ENCODE measurements at places on chromosomes 13 and 19.

DNA sequence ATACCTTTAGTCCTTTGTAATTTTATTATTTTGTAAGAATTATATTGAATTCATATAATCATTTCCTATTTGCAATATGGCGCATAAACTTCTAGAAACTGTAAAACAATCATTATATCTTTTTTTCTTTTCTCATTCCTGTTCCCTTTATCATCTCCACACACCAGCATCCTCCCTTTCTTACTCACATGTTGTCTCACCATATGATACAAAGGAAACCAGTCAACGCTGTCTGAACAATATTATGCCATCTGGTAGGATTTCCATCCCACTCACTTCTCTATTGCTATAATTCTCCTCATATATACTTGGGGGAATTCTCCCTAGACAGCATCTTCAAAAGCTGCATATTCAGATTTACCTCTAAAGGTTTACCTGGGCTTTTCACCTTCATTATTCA is 389.8 kb downstream of the NDFIP2 start:
- DNase-seq = no peak

GRCh38 chr13:97659602-97660001 is 225.6 kb downstream of the RAP2A start:
- DNase-seq = no peak

GRCh38 chr19:50344661-50345318 is 15.6 kb upstream of the KCNC3 start:
- no peak for DNase-seq

- DNase-seq = no peak
These were observed 84.5 kb downstream of the EFNB2 start for GRCh38 chr13:106450991-106451390.

- DNase-seq = no peak
These were observed 6.5 kb upstream of the SSBP4 start for GRCh38 chr19:18412610-18413239.

GRCh38 chr19:11025006-11025405 is 64.2 kb downstream of the SMARCA4 start:
- no peak for DNase-seq

DNA sequence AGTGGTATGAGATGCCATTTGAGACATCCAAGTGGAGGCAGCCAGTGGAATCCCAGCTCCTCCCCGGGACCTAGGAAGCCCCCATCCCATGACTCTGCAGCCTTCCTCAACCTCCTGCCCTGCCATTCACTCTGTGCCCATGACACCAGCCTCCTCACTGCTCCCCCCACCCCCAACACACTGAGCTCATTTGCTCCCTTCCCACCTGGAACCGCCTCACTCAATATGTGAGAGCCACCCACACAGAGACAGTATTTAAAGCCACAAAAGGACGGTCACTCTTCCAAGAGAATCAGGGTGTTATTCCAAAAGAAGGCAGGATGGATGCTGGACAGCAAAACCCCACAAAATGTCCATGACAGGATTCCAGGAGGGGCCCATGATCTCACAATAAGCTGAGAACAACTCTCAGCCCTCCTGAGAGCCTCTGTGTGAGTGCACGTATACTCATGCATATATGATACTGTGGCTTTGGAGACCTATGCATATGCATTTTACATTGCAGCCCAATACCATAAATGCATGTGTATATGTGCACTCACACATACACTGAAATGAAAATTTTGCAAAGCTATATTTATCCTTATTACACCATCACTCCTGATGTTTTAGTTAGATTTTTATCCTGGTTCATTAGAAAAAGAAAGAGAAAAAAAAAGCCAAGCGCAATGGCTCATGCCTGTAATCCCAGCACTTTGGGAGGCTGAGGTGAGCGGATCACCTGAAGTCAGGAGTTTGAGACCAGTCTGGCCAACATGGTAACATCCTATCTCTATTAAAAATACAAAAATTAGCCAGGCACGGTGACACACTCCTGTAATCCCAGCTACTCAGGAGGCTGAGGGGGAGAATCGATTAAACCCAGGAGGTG is 10.8 kb upstream of the RANBP3 start:
- no peak for DNase-seq

DNA sequence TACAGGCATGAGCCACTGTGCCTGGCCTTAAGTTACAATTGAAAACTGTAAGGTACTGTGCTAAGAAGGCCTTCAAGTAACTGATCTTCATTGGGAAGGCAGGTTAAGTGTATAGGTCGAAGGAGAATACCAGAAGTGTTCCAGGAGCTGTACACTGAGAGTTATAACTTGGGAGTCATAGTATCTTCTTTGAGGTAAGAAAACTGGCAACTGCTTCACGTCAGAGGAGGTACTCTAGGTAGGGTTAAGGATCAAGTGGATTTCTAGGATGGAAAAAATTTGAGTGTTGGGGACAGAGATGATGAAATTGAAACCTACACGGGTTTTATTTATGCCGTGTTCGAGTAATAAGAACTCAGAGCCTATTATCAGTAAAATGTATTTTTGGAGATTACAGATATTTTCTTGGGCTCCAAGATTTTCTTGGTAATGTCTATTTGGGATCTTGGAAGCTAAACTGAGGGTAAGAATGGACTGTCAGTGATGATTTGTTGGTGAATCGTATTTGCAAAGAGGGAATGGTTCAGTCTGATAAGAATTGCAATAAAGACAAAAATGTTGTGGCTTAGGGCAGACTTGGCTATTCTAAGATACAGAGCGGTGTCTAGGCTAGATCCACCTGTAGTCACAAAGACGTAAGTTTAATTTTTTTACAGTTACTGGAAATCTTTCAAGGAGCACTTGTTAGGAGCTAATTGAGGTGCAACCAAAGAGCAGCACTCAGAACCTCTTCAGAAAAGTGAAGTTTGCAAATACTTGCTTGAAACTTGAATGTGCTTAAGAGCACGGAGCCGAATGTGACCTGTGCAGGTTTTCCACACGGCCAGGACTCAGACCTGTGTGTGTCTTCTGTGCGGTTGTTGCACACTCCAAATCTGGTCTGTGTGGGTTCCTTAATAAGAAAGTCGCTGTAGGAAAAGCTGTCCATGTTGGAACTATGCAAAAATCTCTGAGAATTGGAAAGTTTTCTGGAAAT is 102.5 kb downstream of the URI1 start:
- DNase-seq = no peak

- no peak for DNase-seq
These were observed 410 bp upstream of the PAK4 start for GRCh38 chr19:39125199-39125553.

- DNase-seq = no peak
These were observed 63.4 kb downstream of the EFNB2 start for GRCh38 chr13:106471957-106472543.

GRCh38 chr13:101202590-101202989 is 213.7 kb downstream of the NALCN start:
- DNase-seq = no peak

GRCh38 chr19:34734537-34735103 is 577 bp downstream of the ZNF181 start:
- peak; percentile 86 for DNase-seq

- no peak for DNase-seq
These were observed 1.3 kb downstream of the ATP7B start for GRCh38 chr13:52009946-52010345.

DNA sequence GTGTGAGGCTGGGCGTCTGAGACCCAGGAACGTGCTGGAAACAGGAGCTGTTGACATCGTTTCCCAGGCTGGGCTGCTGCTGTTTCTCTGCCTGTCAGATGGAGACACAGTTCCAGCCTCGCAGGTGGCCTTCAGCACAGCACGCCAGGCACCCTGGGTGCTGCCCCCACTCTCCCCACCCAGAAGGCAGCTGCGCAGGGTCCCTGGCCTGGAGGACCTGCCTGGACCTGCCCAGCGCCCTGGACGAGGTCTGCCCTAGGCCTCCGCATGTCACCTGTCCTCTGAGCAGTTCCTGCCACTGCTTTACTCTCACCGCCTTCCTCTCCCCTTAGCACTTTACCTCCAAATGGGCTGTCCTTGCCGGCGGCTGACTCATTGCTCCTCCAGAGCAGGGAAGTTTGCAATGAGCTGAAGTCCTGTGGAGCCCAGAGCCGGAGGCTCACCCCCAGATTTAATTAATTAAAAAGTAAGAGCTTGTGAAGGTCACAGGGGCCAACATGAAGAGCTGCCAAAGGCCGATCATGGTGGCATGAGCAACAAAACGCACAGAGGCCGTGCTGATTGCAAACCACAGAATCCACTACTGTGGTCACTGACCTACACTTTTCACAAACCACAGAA is 32.2 kb downstream of the C13orf46 start:
- no peak for DNase-seq

DNA sequence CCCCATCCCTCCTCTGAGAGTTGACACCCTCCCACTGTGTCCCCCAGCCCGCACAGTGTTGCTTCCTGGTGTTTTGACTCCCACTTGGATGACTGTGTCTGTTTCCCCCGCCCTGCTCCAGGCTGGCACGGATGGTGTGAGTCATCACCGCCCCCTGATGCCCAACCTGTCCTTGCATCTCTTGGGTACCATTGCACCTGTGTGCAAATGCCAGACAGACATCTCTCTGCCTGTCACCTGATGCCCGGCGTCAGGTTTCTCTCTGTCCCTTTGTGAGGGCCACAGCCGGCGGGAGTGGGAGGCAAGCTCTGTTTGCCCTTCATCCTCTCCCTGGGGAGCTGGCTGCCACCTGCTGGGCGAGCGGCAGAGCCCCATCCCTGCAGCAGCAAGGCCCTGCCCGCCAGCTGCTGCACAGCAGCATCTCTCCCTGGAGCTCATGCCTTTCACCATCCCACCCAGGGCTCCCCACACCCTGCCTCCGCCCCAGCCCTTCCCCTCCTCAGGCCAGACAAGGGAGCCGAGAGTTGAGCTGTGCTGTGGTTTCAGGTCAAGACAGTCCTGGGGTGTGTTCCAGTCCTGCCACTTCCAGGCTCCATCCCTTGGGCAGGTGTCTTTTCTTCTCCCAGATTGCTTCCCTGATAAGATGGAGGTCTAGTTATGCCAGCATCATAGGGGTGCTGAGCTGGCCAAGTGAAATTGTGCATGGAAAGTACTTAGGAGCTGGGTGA is 29.7 kb downstream of the NKPD1 start:
- DNase-seq = no peak

- no peak for DNase-seq
These were observed 28.2 kb upstream of the KPNA3 start for GRCh38 chr13:49820591-49821215.

GRCh38 chr19:6100284-6100915 is 9.9 kb downstream of the RFX2 start:
- peak; percentile 78 for DNase-seq

DNA sequence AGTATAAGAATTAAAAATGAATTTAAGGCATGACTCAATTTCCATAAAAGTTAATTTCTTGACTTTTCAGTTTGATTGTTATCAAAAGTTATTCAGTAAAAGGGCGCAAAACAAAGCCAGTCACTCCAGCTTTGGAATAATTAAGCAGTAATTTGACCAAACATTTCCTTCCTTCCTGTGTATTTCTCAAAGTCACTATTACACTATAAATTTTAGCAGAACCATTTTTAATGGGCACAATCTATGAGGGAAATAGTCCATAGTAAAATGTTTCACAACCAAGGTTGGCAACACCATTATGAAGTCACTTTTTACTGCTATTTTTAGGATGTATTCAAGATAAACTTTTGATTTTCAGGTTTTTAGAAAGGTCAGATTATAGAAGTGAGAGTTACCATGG is 91.0 kb downstream of the DACH1 start:
- no peak for DNase-seq

DNA sequence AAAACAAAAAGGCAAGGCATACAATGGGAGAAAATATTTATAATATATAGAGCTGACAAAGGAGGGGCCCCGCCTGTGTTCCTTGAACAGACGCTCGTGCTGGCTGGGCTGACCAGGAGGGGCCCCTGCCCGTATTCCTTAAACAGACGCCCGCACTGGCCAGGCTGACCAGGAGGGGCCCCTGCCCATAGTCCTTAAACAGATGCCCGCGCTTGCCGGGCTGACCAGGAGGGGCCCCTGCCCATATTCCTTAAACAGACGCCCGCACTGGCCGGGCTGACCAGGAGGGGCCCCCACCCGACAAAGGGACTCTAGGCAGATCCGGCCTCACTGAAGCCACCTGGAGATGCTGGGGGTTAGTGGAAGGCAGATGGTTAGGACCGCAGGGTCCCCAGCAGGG is 9.3 kb downstream of the ADPRHL1 start:
- no peak for DNase-seq

DNA sequence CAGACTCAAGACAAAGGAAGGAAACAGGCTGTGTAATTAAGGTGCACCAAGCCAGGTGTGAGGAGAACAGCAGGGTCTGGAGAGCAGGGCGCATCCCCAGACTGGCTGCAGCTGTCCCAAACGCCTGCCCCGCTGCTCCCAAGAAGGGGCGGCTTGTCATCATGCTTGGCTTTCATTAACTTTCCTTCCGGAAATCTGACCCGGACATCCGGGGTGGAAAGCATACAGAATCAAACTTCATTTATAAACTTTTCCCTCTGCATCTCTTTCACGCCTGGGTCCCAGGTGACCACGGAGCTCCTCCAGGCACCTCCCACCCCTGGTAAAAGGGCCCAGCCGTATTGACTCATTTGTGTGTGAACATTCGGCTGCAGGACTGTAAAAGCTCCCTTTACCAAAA is 31.7 kb downstream of the TSHZ3 start:
- no peak for DNase-seq

GRCh38 chr19:35142606-35143230 is 337 bp upstream of the FXYD7 start:
- DNase-seq = peak; percentile 81

DNA sequence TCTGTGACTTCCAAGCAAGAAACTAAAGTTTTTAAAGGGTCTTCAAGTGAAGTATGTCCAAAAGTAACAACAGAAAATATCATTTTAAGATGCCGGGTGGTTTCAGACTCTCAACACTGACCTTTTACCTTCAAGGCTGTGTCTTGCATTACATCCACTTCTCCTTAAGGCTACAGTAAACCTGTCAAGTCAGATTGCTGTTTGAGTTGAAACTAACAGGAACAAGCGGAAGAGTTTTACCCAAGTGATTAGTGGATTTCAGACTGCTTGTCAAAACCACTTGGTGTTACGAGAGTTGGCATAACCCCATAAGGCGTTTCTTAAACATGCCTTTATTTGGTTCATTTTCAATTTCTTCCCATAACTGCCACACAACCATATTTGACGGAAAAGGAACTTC is 283.1 kb downstream of the DCT start:
- no peak for DNase-seq

DNA sequence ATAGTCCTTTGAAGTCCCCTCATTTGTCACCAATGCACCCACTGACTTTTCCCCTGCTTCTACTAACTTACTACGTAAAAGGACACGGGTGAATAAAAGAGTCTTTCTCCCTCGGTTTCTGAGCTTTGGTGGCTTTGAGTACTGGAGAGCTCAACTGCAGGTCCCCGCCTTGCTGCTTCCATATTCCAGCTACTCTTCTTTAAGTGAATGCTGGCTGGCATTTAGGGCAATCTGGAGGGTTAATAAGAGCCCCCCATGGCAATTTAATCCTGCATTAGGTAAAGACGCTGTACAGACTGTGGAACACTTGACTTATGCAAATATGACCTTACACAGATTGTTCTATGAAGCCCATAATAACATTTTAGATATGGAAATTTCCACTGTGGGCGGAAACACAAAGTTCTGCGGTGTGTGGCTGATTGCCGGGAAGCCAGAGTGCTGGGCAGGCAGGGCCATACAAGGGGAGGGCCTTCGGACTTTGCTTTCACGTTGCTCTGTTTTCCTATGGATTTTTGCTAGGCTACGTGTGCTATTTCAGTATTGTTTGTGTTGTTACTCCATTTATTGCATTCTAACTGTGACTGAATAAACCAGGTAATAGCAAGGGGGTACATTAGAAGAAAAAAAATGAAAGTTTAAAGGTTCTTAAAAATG is 97.5 kb downstream of the SLC10A2 start:
- no peak for DNase-seq

Data from suppressor macrophage treated with lipopolysaccharide for 1 hour (primary cell).